SHP77 (cell line): ENCODE measurements at places on chromosomes 7 and 10.

DNA sequence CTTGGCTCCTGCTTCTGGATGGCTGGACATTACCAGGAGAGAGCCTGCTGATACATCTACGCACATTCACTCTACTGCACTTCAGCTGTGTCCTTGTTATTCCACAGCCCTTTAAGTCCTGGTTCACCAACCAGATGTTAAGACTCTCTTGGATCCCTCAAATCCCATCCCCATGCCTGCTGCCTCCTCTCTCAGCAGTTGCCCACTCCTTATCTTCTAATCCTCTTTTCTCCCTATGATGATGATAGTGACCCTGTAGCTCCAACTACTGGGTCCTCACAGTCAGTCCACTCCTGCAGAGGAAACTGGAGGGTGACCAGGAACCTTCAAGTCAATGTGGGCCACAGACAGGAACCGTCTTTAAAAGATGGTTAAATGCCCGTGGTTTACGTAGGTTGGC, 96.3 kb upstream of the PDCD4 start:
- DNase-seq, result no peak

DNA sequence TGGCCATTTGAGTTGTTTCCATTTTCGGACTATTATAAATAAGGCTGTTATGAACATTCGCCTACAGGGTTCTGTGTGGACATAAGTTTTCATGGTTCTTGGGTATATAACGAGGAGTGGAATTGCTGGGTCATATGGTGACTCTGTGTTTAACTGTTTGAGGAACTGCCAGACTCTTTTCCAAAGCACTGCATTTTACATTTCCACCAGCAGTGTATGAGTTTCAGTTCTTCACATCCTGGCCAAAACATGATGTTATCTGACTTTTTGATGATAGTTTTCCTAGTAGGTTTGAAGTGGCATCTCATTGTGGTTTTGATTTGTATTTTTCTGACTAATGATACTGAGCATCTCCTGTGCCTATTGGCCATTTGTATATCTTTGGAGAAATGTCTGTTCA, 5.4 kb downstream of the SUV39H2 start:
- no peak for DNase-seq

GRCh38 chr7:42168512-42168911, 68.5 kb downstream of the GLI3 start:
- no peak for DNase-seq

DNA sequence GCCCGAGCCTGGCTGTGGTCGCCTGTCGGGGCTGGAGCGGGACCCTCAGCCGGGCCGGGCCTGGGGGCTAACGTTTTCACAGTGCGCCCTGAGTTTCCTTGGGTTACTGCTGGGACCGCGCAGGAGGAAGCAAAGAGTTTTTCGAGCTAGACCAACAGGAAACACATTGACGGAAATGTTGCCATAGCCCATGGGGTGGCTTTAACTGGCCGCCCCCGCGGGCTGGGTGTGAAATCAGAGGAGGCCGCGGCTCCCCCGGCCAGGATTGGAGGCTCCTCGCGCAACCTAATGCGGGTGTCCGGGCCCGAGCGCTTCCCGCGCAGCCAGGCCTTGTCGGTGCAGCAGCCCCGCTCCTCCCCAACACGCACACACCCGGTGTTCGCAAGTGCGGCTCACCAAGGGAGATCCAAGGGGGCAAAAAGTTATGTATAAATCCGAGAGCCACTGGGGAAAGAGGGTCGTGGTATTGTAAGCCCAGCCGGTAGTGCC, 1.9 kb downstream of the HHEX start:
- no peak for DNase-seq

- DNase-seq, result no peak
These were observed 130.8 kb upstream of the LYZL1 start for GRCh38 chr10:29158066-29158465.

DNA sequence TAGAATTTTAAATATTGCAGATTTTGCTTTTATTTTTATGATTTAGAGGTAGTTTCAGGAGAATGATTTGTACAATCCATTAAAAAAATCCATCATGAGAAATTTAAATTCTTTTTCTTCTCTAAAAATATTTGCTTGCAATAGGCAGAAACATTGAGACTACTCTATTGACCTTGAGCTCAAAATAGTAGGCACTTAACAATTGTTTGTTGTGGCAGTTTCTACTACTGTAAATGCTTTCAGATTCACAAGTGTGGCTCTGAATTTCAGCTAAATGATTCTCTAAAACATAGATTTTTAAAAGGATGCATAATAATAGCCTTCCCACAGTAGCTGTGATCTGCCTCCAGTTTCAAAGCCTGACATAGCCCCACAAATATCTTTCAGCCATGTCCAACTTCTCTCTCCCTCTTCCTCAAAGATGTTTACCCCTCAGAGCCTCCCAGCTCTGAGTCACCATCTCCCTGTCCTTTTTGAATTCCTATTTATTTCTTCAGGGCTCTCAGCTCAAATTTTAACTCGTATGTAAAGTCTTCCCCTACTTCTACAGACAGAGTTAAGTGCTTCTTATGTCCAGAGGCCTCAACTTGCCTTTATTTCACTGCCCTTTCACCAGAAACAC, 160.5 kb downstream of the AOAH start:
- no peak for DNase-seq

GRCh38 chr7:92732316-92733036, 103.9 kb downstream of the CDK6 start:
- no peak for DNase-seq

DNA sequence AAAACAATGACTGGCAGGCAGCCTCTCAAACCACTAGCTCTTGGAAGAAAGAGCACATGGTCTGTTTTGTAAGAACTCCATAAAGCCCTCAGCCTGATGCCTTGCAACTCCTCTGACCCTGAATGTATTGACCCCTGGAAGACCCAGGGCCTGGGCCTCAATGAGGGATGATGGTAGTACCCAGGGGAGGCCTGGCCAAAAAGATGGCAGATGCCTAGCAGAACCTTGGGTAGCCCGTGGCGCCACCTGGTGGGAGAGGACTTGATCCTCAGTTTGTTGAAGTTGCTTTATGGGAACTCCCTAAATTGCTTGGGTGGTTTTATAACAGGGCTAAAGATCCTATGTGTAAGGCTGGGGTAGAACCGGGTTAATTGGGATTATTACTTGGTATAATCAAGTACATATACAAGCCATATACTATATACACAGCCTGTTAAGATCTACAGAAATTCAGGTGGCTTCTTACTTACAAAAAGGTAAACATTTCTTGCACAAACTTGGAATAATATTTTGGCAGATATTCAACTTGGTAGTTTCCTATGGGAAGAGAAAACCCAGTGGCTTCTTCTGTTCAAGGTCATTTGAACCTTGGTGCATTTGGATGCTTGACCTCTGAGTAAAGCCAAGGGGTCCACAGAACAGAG, 95.8 kb upstream of the CACUL1 start:
- DNase-seq, result peak; percentile 46
